B cell (primary cell): ENCODE measurements at places on chromosomes 4 and X.

- H3K27ac ChIP-seq: no peak overlapping the region
- no peaks in the 10 kb centered on the region for H3K27me3 ChIP-seq
- H3K36me3 ChIP-seq: no peaks in the 10 kb centered on the region
- no peak for DNase-seq
- H3K4me3 ChIP-seq: no peak overlapping the region
- no peaks in the 10 kb centered on the region for H3K4me1 ChIP-seq
Observed at GRCh38 chr4:108830509-108831244, 67.8 kb upstream of the ETNPPL start.

DNA sequence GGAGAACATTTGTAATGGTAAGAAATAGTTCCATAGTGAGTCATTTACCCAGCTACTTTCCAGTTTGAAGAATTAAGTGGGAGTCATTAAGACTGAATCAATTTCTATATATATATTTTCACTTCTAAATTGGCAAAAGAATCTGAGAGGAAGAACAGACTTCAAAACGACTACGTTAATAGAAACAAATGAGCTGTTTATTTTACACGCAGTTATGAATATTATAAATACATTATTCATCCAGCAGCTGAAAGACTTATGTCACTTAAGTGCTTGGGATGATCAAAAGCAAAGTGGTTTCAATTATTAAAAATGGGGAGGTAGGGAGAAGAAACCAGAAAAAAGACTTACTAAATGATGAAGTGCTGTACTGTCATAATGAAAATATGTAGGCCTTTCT is 260.5 kb upstream of the DDX53 start:
- no peaks in the 10 kb centered on the region for H3K27me3 ChIP-seq
- no peak overlapping the region for H3K4me3 ChIP-seq
- no peaks in the 10 kb centered on the region for H3K36me3 ChIP-seq
- H3K4me1 ChIP-seq: no peaks in the 10 kb centered on the region
- no peak overlapping the region for H3K27ac ChIP-seq

- no peak overlapping the region for H3K27ac ChIP-seq
- H3K4me3 ChIP-seq: no peak overlapping the region
- no peaks in the 10 kb centered on the region for H3K4me1 ChIP-seq
- no peaks in the 10 kb centered on the region for H3K27me3 ChIP-seq
- H3K36me3 ChIP-seq: no peaks in the 10 kb centered on the region
Observed at GRCh38 chrX:124018023-124018422, 56.5 kb downstream of the STAG2 start.

DNA sequence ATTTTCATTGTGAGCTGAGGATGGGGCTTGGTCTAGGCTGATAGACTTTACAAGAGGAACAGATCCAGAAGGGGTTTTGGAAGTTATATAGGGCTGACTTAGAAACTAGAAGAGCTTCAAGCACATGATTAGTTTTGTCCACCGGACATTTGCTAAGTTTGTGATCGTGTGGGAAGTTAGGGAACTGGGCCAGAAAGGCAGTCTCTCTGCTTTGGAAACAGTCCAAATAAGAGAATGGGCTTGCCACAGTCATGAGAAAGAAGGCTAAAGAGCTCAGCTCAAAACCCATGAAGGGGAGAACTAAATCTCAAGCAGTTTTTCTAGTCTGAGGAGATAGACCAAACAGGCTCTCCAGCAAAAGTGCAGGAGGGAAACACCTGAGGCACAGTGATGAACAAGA is 67.8 kb downstream of the ZNF674 start:
- no peaks in the 10 kb centered on the region for H3K36me3 ChIP-seq
- H3K27me3 ChIP-seq: no peaks in the 10 kb centered on the region
- H3K4me3 ChIP-seq: no peak overlapping the region
- H3K4me1 ChIP-seq: no peaks in the 10 kb centered on the region
- no peak for DNase-seq

GRCh38 chrX:110413727-110414124 is 55.1 kb downstream of the RTL9 start:
- H3K36me3 ChIP-seq: no peaks in the 10 kb centered on the region
- no peak overlapping the region for H3K4me3 ChIP-seq

- no peaks in the 10 kb centered on the region for H3K27me3 ChIP-seq
- H3K4me3 ChIP-seq: no peak overlapping the region
- H3K27ac ChIP-seq: no peak overlapping the region
Observed at GRCh38 chr4:158496030-158496741, 25.5 kb upstream of the RXFP1 start.
